ENCODE measurements at places on chromosomes 2 and 18.

GRCh38 chr2:60808330-60808801 is 52.3 kb downstream of the PAPOLG start:
- DNase-seq, result no peak

DNA sequence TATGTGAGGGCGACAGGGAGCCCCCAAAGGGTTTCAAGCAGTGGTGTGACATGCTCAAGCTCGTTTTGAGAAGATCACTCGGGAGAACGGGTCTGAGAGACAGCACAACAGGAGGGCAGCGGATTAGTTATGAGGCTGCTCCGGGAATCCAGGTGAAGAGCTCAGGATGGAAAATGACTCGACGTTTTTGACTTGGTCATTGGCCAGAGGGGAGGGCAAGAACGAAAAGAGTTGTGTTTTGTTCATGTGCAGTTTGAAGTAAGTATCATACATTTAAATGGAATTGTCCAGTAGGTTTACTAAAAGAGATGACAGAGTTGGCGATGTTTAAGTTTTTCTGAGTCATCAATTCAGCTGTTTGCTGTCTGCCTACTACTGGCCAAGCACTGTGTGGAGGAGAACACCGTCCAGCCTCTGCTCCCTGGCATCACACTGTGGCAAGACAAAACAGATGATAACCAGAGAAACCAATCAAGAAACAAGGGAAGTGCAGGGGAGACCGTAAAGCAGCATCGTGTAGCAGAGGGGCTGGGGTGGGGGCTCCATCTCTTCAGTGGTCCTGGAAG is 25.3 kb upstream of the ANXA4 start:
- no peak for DNase-seq

GRCh38 chr2:9107168-9108025 is 99.2 kb upstream of the ASAP2 start:
- no peak for DNase-seq

DNA sequence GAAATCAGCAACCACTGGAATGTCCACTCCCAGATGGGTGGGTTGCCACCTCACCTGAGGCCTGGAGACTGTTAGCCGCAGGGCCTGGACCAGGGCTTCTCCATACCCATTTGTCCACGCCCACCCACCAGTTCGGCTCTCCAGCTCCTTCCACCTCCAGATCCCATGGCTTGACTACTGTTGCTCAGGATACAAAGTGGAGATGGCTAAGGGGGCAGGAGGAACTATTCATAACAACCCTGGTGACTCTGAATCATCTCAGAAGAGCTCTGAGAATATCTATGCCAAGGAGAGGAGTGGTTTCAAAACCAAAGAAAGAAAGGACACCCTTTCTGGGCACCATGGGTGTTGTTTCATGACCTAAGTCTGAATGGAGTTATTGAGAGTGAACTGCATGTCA is 145.8 kb downstream of the LAMA3 start:
- DNase-seq, result no peak

DNA sequence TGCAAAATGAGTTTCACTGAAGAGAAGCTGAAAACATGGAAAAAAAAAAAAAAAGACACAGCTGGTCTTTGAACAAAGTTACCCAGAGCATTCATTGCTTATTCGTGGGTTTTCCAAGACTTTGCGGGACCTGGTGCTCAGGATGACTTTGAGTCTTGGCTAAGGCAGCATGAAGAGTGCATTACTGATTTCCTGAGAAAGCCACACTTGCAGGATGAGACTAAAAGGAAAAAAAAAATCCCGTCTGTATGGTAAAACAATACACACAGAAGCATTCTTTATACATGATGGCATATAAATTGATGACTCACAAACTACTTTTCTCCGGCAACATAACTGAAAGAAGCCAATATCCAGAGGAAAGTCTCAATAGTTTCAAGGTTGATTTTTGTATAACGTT is 195.4 kb downstream of the SPP2 start:
- no peak for DNase-seq

- no peak for DNase-seq
Observed at GRCh38 chr2:230888824-230889400, 24.2 kb downstream of the ITM2C start.

DNA sequence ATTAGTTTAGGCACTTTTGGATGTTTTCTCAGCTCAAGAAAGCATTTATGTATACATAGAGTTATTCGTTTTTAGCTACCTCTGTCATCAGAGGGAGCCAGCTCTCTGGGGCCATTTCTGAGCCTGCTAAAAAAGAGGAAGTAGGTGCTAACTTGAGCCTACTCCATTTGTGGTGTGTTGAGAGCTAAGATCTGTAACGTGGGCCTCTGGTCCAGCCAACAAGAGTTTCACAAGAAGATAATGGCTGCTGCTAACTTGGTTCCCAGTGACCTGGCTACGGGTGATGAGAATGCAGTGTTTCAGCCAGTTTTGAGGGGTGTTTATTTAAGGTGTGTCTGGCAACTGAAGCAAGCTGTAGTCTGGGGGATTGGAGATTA is 182.5 kb downstream of the PRKCE start:
- no peak for DNase-seq
